Effector CD4-positive, alpha-beta T cell (primary cell): ENCODE measurements at places on chromosomes 3 and 15.

DNA sequence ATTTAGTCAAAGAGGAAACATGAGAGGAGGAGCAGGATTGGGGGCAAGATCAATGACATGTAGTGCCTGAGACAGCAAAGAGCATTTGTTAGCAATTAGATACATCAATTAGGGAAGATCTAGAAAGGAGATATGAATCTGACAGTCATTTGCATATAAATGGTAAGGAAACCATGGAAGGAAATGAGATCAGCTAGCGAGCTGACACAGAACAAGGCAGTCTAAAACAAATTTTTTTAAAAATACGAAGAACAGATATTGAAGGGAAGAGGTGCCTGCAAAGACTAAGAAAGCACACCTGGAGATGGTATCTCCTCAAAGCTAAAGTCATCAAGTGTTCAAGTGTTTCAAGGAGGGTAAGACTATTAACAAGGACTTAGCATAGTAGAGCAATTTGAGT lies 4.6 kb downstream of the EPM2AIP1 start:
- no peak for DNase-seq

GRCh38 chr3:53196575-53197407 lies 35.8 kb downstream of the PRKCD start:
- DNase-seq = no peak

DNA sequence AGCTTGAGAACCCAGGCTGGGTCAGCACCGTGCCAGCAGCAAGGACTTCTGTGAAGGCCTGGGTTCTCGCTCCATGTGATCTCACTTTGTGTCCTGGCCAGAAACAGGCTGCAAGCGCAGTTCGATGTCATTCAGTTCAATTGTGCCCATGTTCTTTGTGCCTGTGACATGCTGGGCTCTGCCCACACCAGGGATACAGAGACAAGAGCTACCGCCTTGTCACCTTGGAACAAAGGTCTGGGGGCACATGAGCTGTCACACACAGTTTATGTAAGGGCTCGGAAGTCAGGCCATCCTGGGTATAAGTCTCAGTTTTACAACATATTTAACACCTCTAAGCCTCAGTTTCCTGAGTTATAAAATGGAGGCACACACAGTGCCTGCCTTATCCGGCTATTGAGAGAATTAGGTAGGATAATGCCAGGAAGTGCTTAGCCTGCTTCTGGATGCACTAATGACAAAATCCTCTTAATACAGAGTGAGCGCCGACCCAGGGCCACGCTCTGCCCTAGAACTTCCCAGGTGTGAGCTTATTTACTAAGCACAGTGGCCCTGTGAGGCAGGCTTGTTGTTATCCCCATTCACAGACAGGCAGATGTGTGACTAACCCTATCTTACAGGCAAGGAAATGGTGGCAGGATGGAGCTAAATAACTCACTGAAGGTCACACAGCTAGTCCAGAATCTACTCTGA lies 50.4 kb upstream of the LIMD1 start:
- DNase-seq = no peak

DNA sequence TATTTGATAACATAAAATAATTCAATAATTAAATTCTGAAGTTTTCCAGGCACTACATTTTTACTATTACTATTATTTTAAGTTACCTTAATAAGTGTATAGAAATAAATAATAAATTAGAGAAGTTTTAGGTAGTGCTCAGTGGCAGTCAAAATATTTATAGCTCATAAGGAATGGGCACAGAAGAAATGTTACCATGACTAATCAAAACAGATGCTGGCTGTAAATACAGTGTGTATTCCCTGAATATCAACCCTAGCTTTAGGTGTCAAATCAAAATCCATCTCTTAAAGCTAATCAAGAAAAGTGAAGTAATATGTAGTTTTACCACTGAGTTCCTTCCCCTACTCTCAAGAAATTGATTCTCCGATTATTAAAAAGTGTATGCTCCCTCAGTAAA lies 35.5 kb downstream of the ZBTB20 start:
- no peak for DNase-seq

GRCh38 chr3:186909078-186909853 lies 21.1 kb upstream of the ST6GAL1 start:
- peak; percentile 64 for DNase-seq

DNA sequence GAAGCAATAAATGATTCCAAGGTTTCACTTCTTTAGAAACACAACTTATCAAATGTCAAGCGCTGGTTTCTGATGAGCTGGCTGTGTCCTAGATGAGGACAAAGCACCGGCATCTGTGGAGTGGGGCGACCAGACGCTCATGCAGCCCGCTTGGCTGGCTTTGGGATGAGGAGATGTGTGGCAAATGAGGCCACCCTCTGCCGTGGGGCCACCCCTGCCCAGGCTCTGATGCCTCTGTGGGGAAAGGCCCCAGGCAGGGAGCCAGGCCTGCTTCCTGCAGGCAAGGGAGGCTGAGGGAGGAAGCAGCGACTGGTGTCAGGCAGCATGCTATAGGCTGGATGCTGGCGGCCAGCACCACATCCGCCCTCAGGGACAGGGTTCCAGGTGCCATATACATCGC lies 102.9 kb downstream of the HERC2 start:
- DNase-seq = no peak

DNA sequence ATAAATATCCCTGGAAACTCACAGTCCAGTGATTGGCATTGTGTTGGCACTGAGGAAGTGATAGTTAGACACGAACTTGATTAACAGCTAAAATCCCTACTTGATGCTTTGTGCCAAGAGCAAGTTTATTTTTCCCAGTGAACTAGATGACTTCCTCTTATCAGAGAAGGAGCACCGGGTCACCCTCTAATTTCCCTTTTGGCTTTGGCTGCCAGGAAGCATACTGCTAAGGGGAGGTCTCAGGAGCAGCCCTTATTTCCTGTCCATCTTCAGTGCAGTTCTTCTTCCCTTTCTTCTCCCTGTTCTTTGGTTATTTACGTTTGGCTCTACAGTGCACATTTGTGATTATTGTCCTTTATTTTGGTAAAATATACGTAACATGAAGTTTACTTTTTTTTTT lies 13.0 kb downstream of the FBLN2 start:
- no peak for DNase-seq

GRCh38 chr15:50381438-50381837 lies 26.4 kb upstream of the GABPB1 start:
- no peak for DNase-seq

DNA sequence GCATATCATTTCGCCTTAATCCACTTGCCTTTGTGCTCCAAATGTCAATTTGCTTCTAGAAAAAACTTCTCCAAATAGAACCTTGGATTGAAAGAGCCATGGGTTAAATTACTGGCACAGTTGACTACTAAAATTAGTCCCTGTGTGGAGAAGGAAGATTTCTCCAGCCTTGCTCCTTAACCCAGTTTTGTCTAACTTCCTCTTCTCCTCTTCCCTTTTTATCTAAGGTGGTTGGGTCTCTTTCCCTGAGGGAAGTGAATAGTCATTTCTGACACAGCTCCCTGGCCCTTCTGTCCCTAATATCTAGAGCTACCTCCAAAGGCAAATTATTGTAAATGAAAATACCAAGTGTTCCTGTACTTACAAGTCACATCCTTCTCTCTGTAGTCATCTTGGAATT lies 527.9 kb upstream of the TBL1XR1 start:
- no peak for DNase-seq

DNA sequence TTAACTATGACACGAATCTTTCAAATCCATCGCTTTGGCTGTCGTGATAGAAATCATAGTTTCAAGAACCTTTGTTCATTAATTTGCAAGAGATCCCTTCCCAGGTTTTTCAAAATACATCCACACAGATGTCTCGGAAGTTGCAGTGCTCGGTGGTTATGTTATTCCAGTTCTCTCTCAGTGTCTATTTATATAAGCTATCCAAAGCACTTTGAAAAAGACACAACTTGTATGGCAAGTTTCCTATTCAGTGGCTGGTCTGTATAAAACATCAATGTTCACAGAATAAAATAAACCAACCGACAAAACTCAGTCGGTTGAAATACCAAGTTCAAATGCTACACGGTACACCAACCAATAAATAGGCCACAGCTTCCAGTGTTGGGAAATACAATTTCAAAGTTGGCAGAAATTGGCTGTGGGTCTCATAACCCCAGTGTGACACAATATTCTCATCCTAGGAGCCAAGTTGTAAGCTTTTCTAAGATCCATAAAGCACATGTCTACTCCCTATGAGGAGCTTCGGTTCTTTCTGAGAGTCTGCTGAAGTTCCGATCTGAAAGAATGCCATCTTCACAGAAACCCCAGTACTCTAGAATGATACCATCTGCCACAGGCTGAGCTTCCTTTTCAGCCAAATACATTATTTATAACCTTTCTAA lies 23.7 kb downstream of the SATB1 start:
- no peak for DNase-seq

DNA sequence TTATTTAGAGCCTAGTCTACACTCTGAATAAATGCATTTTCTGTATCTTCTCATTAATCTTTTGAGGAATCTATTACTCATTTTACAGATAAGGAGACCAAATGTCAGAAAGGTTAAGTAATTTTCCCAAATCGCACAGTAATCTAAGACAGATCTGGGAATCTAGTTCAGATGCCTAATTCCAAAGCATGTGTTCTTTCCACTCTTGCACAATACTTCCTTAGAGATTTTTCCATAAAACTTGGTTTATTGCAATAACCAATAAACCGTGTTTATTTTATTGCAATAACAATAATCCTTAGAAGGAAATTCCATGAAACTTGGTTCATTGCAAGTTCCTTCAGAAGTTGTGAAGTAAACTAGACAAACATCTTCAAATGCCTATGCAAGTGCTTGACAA lies 17.4 kb upstream of the COL8A1 start:
- DNase-seq = no peak

GRCh38 chr15:23760024-23760423 lies 72.9 kb upstream of the NDN start:
- DNase-seq = no peak

DNA sequence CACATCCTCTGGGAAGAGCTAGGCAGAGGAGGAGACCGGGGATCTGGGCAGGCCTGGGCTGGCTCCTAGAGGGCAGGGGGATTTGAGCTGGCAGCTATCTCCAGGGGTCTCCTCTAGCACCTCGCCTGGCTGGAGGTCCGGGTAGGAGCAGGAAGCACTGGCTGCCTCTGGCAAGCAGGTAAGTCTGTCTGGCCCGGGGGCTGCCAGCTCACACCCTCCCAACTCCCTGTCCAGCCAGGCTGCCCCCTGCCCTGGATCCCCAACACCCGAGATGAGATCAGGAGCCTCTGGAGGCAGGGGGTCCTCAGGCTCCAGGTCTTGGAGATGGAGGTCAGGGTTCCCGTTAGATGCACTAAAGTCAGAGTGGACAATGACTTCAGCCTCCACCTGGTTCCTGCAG lies 6.2 kb upstream of the IGDCC3 start:
- no peak for DNase-seq

GRCh38 chr3:114714237-114714636 lies 420.4 kb downstream of the TIGIT start:
- no peak for DNase-seq

GRCh38 chr3:8780279-8780678 lies 10.9 kb upstream of the OXTR start:
- no peak for DNase-seq

- DNase-seq = no peak
Measured at GRCh38 chr3:59749291-59749690, 699.5 kb upstream of the CFAP20DC start.

DNA sequence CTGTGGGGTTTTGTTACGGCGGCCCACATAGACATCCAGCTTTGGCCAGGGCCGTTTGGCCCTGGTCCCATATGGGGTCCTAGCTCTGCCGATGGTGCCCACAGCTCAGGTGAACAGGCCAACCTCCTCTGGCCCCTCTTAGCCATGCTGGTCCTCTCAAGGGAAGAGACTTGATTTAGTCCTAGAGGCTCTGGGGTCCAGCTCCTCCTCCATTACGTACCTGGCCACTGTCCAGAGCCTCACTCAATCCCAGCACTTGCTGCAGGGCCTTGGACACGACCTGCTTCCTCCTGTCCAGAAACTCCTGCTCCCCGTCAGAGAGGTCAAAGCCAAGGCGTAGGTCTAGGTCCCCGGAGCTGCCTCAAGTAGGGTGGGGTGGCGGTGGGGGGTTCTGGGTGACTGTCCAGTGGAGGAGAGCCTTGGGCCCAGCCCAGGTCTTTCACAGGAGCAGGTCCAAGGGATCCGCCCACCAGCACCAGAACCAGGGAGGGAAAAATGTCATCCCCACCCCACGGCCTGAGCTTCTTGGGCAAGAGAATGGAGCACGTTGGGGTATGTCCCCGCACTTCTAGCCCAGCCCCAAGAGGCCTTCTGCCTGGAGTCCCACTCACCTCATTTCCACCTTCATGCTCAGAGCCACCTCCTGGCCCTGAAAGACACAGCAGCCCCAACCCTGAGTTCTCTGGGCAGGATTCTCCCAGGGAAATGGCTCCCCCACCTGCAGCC lies 6.8 kb downstream of the PLA2G4F start:
- DNase-seq = no peak

- no peak for DNase-seq
Measured at GRCh38 chr3:100760377-100760776, 51.1 kb downstream of the TFG start.

DNA sequence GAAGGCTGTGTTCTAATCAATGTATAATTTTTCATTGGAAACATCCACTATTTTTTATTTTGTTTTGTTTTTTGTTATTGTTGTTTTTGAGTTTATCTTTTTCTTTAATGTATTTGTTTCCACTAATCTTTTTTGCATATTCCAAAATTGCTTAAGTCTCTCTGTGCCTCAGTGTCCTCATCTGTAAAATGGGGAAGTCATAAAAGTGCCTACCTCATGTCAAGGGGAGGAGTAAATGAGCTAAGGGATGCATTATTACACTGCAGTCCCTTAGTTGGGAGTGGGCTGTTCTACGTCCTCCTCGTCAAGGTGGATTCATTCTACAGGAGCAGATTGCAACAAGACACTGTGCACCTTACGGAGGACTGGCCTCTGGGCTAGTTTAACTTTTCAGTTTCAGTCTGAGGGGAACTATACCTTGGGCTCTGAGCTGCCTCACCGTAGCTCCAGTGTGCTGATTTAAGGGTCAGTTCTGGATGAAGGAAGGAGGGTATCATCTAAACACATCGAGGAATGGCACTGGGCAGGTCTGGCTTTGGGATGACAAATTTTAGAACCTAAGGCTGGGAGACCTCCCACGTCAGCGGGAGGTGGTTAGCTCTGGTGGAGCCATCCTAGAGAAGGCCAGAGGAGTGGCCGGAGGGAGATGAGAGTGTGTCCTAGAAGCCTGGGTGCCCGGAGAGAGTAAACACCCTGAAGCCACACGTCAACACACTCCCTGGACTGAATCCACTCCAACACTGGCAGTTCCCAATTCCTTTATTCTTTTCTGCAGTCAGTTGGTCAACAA lies 5.1 kb upstream of the SRP14 start:
- no peak for DNase-seq

DNA sequence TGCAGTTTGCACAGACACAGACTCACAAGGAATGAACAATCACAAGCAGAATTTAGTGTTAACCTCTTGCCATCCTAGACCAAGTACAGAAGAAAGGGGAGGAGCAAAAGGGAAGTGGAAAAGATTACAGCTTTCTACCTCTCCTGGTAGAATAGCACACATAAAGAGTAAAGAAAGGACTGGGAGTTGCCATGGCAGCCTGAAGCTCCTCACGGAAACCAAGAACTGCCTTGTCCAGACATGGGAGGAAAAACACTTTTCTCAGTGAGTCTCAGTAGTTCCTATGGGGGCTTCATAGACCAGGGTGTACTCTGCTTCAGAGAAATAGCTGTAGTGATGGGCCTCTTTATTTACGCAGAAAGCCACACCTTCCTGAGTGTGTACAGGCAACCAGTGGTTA lies 114.7 kb upstream of the GAP43 start:
- no peak for DNase-seq
